ENCODE measurements at places on chromosomes 6 and 20.
A peak's percentile ranks its signal among the peaks of the same experiment; 100 is the strongest.

DNA sequence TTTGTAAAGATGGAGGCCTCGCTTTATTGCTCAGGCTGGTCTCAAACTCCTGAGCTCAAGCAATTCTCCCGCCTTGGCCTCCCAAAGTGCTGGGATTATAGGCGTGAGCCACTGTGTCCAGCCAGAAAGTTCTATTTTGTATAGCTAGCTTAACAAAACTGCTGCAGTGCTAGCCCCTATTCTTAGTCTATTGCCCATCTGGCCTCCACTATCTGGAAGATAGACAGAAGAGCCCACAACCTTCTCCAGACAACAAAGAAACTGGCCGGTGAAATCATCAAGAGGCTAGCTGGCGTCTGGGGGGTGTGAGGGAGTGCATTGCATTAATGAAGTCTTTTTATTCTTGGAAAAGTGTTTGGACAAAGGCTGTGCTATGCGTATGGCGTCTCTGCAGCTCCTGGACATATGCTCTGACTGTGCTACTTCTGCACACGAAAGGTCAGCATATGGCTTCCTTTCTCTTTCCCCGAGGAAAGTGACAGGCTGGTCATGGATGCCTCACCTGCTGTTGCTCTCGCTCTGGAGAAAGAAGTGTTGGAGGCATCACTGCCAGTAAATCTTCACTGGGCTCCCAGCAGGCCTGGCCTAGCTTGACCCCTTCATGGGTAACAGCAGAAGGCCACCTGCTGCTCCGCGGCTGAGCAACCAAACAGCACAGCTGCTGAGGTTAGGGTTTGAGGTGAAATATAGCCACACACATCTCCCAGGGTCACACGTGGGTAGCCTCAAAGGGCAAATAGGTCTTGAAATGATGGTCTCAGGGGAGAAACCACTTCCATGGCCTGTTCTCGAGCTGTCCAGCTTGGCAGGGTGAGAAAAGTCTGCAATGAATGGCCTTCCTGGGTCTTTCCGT is 95.1 kb upstream of the IYD start:
- DNase-seq: peak; percentile 74

- DNase-seq: no peak
Measured at GRCh38 chr20:4469910-4470309, 251.8 kb upstream of the PRND start.

DNA sequence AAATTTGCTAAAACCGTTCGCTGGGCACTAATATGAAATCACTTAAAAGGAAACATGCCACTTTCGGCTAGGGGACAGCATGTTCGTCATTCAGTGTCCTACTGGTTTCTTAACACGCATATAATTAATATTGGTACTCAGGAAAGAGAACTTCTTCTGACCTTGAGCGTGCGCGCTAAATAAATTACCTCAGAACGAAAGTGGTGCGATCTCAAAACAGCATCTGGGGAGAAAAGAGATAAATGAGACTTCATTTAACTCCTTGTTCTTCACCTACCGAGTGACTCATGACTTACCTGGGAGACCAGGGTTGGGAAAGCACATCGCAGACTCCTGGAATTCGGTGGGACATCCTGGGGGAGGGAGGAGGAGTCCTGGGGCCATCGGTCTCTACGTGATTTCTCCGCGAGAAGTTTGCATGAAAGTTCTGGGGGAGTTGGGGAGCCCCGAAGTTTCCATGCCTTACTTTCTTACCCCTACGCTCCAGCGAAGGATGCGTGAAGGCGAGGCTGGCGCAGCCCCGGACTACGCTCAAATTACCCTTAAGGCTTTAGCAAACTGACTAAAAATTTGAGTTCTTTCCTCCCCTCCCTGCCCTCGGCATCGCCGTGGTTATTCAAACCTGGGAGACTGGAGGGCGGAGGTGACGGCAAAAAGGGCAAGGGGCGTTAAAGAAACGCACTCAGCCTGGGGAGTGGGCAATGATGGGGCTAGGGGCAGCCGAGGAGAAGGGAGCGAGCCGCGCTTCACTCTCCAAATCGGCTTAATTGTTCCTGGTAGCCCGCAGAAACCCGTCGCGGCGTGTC is 1.1 kb upstream of the BEND6 start:
- no peak for DNase-seq

GRCh38 chr20:57025261-57025660 is 241.2 kb downstream of the BMP7 start:
- DNase-seq: no peak

DNA sequence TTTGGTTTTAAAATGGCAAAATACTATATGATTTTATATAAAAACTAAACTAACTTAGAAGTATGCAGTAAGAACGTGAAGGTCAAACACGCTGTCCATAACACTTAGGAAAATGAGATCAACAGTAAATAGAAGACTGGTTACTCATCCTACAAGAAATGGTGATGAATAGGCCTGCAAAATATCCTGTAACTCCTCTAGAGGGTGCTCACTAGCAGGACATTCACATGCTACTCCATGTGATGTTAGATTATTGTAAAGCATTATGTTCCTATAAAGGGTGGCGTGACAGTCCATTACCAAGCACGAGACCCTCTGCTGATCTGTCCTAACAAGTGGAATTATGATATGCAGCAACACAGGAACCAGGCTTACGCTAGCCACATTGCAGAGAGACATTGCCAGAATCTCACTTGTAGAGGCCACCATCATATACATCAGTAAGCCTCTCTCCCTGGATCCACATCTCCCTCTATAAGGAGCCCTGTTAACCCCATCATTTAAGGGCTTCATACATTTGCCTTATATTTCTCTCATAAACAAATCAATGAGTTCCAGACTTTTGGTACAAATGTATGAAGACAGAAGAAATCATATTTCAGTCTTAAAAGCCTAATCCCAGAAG is 18.0 kb upstream of the DEFB129 start:
- DNase-seq: peak; percentile 61

DNA sequence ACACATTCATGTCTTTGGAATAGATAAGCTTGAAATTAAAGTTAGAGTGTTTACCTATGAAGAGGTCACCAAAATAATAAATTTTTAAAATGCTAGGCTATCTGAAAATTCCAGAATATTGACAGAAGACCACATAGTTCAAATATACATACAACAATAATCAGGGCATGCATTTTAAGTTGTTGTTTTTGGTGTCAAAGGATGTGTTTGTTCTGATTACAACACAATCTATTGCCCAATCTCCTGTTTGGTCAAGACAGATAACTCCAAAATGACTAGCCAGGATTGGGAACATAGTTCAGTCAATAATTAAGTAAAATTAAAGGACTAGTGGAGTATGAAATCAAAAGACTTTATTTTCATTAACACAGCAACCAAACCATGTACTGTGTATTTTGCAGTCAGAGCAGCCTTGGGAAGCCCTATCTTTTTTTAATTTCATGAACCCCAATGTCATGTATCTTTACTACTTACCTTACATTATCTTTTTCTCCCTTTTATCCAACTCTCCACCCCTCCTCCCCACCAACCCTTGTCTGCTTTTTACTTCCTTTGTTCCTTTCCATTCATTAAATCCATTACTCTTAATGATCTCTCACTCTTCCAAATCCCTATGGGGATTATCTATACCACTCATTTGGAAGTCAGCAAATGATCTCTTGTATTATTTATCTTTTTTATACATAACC is 111.2 kb downstream of the CDK19 start:
- DNase-seq: no peak

GRCh38 chr6:75094614-75095200 is 111.1 kb downstream of the COL12A1 start:
- DNase-seq: no peak

GRCh38 chr6:133645966-133646740 is 242.8 kb upstream of the TCF21 start:
- no peak for DNase-seq

GRCh38 chr6:86251106-86251505 is 608.4 kb upstream of the SYNCRIP start:
- DNase-seq: no peak

DNA sequence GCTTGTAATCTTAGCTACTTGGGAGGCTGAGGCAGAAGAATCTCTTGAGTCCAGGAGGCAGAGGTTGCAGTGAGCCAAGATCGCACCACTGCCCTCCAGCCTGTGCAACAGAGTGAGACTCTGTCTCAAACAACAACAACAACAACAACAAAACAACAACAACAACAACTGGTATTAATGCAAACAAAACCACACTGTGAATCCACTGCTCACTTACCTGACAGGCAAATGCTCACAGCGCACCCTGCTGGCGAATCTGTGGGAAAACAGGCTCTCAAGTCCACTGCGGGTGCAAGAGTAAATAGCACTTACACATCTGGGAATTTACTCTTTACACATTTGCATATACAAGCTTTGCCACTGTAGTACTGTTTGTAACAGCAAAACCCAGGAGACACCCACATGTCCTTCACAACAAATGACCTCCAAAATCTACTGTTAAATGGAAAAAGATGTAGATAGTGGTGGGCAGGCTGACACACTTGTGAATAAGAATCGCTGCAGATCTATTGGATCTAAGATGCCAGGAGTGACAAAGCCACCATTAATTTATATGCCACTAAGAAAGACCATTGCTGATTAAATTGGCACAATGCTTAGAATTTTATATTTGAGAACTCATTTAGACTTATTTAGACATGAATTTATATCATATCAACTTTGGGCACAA is 29.3 kb downstream of the NSFL1C start:
- DNase-seq: peak; percentile 56

GRCh38 chr6:35703554-35703953 is 14.8 kb upstream of the FKBP5 start:
- no peak for DNase-seq

DNA sequence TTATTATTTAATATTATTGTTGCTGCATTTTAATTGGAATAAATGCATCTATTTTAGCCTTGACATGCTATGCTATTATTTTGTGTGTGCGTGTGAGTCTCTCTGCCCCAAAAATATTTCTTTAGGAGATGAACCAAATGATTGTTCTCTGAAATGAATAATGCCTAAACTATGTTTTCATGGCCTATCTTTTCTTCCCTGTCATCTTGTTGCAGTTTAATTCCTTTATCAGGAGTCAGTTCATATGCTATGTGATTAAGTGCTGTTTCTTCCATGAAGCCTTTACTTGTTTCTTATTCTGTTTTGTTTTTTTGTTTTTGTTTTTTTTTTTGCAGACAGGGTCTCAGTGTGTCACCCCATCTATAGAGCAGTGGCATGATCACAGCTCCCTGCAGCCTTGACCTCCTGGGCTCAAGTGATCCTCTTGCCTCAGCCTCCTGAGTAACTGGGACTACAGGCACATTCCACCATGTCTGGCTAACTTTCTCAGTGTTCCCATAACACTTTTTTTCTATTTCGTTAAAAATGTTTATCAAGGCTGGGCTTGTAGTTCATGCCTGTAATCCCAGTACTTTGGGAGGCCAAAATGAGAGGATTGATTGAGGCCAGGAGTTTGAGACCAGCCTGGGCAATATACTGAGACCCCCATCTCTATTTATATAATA is 25.7 kb downstream of the TPX2 start:
- no peak for DNase-seq

DNA sequence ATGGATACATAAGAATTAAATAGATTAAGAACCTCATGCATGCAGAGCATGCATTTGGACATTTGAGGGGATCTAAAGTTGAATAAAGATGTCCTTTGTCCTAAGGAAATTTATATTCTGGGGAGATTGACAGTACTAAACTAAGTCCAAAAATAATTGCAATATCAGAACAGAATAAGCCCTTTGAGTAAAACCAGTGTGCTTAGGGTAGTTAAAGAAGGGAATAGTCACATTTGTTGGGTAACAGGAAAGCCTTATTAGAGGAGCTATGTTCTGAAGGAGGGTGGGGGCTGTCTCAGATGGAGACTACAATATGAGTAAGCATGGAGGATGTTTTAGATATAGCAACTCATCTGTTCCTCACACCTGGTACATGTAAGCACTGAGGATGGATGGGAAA is 35.8 kb downstream of the CDC5L start:
- no peak for DNase-seq

DNA sequence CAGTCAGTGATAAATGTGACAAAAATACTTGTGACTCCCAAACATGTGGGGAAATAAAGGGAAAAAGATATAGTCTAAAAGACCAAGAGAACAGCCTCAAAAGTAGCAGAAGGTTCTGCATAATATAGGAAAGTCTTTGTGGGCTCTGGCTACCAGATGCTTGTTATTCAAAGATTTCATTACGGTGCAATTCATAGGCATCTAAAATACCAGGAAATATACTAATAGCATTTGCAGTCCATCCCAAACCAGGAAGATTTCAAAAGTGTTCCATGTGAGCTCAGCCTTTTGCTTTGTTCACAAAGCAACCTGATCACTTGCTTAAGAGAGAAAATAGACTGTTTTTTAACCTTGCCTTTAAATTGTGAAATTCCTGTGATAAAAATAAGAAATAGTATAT is 506.7 kb upstream of the MARCKS start:
- DNase-seq: no peak

DNA sequence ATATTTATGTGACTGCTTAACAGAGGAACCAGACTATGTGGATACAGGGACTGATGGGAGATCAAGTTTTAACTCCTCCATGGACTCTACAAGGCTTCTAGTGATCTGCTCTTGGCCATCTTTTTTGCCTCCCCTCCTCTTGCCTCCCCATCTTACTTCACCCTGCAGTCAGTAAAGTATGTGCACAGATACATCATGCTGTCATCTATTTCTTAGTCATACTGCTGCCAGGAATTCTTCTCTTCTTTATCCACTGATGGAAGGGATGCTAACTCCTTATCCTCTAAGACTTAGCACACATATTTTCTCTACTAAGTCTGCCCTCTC is 27.6 kb upstream of the FAM83C start:
- DNase-seq: no peak

GRCh38 chr6:119119989-119120388 is 41.5 kb upstream of the FAM184A start:
- DNase-seq: no peak

- DNase-seq: no peak
Measured at GRCh38 chr6:111920578-111920977, 47.3 kb upstream of the FYN start.

DNA sequence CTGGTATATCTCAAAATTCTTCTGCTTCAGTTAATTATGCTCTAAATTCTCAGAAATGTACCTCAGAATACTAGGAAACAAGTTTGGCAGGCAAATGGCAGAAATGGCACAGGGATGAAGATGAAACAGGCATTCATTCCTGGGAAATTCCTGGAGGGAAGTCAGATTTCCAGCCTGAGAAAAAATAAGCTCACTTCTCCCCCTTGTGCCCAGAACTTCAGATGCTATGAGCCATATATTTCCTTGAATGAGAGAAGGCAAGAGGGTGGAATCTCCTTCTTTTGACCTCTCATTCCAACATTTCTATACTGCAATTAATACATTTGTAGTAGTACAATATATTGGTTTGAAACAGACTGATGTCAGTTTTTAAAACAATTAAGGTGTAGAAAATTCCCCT is 22.8 kb downstream of the RGS17 start:
- no peak for DNase-seq

Data from SHP77 treated with DMSO at 0.1 percent for 48 hours (cell line).